ENCODE measurements at places on chromosomes 7 and 10.

GRCh38 chr7:105365541-105366534, 22.9 kb downstream of the SRPK2 start:
- DNase-seq = no peak

GRCh38 chr10:6621536-6621935, 41.5 kb upstream of the PRKCQ start:
- no peak for DNase-seq

- DNase-seq = no peak
Observed at GRCh38 chr10:6427357-6427959, 152.6 kb downstream of the PRKCQ start.

GRCh38 chr10:71419002-71419540, 22.4 kb downstream of the CDH23 start:
- DNase-seq = no peak

- no peak for DNase-seq
Observed at GRCh38 chr10:110852255-110852896, 19.4 kb upstream of the PDCD4 start.

- no peak for DNase-seq
Observed at GRCh38 chr10:17506856-17507471, 52.6 kb upstream of the ST8SIA6 start.
